ENCODE measurements at places on chromosomes 13 and 19.

- no peak for DNase-seq
Measured at GRCh38 chr19:45463241-45463640, 4.6 kb upstream of the FOSB start.

DNA sequence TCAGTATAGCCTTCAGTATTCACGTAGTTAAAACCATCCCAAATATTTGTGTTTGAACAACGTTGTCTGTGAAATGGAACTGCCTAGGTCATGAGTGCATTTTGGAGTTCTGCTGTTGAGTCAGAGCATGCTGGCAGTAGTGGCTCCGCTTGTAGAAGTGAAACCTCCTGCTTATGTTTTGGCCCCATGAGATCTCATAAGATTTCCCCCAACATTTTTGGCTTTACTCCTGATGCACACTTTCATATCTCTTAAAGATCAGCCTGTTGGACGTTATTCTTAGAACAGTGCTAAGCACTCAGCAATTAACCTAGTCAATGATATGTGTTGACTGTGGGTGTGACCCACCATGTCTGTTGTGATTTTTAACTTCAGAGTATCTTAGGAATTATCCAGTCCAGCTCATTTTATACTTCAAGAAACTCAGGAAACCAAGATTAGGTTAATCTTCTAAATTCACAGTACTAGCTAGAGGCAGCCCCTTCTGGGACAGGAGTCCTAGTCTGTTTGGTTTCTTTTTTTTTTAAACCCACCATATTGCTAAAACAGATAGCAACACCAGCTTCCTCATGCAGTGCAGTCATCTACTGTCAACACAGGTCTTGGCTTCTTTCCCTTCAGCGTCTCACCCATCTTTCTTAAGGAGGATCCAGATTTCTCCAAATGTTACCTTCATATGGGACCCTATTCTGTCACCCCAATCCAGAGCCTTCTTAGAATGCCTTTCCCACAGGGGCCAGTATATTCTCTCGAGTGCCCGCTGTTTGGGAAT lies 26.2 kb downstream of the RAP2A start:
- no peak for DNase-seq

GRCh38 chr13:30375265-30375835 lies 46.9 kb upstream of the UBE2L5 start:
- DNase-seq, result no peak

DNA sequence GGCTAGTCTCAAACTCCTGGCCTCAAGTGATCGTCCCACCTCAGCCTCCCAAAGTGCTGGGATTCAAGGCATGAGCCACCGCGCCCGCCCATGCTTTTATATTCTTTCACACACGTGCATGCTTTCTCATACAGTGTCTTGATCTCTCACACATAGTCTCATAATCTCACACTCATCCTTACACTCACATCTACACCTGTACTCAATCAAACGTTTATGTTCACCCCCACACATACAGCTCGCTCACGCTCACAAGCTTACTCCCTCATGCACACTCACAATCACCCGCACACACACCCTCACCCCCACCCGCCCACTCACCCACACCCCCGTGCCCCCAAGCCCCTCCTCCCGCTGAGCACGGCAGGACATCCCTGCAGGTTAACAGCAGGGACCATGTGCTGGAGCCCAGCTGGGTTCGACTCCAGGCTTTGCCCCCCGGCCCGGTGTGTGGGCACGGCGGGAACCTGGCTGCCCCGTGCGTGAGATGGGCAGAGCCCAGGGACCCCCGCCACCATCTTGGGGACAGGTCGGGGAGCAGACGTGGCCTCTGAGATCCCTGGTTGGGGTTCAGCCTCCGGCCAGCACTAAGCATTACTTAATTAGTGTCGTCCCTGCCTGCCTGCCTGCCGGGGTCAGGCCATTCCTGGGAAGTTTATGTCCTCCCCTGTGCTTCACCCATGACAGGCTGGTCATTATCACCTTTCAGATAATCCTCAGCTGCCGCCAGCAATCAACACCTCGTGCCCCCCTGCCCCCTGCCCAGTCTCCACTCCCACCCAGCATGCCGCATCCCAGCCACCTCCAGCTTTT lies 11.4 kb downstream of the SBK2 start:
- no peak for DNase-seq

DNA sequence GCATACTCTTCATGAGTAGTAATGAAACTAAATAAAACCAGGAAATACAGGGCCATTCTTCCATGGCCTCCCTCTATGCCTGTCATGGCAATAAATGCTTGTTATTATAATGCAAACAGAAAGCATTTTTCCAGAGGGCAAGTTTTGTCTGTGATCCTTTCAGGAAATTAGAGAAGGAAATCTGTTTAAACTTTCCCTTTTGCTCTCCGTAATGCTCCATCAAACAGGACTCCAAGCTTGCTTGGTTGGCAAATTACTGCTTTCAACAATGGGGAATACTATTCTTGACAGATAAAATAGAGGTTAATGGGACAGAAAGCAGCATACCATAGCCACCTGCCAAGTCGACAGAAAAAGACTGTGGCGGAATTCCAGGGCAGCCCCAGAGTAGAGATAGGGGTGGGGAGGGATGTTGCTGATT lies 252.5 kb downstream of the LHFPL6 start:
- DNase-seq, result no peak

- peak; percentile 28 for DNase-seq
Measured at GRCh38 chr19:9205501-9206113, 13.8 kb downstream of the OR7D4 start.

DNA sequence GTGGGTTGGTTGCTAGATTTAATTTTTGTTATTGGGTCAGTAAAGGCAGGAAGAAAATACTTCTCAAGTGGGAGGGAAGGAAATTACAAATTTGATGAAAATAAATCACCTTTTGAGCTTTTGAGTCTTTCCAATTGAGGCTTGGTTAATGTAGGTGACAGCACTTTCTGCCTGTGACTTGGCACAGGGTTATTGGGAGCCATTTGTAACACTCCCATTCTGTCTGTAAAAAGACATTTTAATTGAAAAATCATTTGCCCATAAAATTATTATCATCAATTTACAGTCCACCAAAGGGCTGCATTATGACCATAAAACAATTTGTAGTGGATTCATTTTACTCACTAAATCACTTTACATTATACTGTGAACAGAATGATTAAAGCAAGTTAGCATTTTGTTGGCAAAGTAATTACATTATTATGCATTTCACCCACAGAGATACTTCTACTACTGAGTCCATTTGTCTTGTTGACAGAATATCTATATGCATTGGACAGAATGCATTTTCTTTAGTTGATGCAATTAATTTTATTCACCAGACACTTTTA lies 974.6 kb downstream of the UQCRFS1 start:
- DNase-seq, result no peak

DNA sequence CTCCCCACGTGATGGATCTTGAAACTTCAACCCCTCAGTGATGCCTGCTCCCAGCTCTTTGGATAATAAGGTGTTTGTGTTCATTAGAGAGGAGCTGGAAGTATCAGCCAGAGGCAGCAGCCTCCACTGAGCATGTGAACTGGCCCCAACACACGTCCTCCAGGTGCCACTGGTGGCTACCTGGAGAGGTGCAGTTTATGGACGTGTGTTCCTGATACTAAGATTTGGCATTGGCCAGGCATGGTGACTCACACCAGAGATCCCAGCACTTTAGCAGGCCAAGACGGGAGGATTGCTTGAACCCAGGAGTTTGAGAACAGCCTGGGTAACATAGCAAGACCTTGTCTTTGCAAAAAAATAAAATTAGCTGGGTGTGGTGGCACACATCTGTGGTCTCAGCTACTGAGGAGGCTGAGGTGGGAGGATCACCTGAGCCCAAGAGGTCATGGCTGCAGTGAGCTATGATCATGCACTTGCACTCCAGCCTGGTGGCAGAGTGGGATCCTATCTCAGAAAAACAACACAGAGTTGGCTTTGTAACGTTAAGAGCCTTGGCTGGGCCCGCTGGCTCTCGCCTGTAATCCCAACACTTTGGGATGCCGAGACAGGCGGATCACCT lies 34.4 kb downstream of the SLC25A42 start:
- DNase-seq, result no peak

DNA sequence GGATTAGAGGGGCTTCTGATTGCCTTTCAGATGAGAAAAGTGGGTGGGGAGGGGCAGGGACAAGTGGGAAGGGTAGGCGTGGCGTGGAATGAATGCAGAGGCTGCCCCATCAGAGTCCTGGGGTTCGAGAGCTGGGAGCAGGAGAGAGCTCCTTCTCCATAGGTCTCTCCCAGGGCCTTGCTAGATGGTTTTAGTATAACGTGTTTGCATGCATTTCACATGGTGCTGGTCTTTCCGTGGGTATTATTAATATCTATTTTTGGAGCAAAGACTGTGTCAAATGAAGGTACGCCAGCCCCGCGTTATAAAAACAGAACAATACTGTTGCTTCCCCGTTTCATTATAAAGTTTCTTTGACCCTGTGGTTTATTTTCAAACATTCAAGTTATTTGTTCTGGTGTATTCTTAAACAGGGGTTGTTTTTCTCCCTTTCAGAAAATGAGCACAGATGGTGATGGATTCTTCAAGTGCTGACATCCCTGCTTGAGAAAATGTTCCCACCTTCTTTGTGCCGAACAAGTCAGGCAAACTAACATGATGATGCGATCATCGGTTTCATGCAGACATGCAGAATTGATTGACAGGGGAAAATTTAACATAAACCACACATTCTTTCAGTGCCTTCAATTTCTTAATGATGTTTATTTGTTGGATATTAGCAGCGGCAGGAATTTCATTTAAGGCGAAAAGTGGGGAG lies 62.1 kb upstream of the ZNF536 start:
- DNase-seq, result no peak

DNA sequence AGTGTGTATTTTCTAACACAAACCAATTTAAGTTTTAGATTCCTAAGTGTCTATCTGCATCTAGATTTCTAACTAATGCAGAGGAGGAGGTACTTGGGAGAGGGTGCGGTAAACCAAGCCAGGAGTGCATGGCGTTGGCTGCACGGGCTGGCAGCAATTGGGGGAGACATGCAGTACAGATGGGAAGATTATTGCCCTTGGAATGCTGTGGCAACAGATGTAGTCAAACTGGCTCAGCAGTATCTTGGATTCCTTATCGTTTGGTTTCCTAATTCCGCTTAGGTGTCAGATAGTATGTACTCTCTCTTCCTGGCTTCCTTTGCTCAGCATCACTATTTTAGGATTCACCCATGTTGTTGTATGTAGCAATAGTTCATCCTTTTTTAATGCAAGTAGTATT lies 29.4 kb upstream of the STK24 start:
- DNase-seq, result no peak

DNA sequence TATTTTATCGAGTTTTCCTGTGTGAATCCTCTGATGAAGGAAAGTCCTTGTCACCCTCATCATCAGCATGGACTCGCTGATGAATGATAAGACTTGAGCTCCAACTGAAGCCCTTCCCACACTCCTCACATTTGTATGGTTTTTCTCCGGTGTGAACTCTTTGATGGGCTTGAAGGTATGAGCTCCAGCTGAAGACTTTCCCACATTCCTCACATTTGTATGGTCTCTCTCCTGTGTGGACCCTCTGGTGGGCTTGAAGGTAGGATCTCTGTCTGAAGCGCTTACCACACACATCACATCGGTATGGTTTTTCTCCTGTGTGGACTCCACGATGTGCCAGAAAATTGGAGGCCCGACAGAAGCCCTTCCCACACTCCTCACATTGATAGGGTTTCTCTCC lies 21.7 kb downstream of the ZNF45 start:
- no peak for DNase-seq

GRCh38 chr13:98480915-98481877 lies 95.7 kb downstream of the STK24 start:
- DNase-seq, result no peak

DNA sequence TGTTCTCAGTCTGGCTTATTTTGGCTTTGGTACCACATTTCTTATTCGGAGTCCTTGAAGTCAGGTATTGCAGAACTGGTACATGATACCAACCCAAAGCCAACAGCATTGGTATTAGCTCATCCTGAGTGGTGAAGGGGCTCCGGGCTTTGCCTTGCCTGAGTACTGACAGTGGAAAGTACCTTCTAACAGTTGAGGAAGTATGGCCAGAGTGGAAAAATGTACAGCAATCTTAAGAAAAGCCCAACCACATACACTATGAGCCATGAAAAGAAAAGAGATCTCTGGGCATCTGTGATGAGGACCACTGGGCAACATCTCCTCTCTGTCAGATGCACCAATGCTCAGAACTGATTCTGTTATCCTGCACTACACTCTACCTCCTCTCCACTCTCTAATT lies 8.3 kb downstream of the LCP1 start:
- no peak for DNase-seq

GRCh38 chr19:18170714-18171255 lies 2.8 kb upstream of the IFI30 start:
- no peak for DNase-seq

GRCh38 chr13:97318532-97318931 lies 96.4 kb downstream of the MBNL2 start:
- no peak for DNase-seq

- DNase-seq, result no peak
Measured at GRCh38 chr13:41716236-41716635, 244.7 kb downstream of the VWA8 start.

DNA sequence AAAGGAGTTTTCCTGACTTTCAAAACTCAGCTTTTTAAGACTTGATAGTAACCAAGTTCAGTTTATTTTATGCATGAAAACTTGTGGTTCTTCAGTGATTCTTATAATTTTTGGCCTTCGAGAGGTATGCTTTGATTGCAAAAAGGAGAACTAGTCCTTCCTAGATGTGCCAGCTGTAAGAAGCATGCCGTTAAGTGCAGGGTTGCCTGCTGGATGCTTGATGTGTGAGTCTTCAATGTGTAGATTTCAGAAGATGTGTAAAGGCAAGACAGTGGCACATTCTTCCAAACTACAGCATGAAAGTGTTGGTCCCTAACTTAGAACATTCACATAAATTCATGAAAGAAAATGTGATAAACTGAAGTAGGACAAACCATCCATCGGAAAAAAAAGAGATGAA lies 532.5 kb downstream of the DCT start:
- DNase-seq, result no peak

DNA sequence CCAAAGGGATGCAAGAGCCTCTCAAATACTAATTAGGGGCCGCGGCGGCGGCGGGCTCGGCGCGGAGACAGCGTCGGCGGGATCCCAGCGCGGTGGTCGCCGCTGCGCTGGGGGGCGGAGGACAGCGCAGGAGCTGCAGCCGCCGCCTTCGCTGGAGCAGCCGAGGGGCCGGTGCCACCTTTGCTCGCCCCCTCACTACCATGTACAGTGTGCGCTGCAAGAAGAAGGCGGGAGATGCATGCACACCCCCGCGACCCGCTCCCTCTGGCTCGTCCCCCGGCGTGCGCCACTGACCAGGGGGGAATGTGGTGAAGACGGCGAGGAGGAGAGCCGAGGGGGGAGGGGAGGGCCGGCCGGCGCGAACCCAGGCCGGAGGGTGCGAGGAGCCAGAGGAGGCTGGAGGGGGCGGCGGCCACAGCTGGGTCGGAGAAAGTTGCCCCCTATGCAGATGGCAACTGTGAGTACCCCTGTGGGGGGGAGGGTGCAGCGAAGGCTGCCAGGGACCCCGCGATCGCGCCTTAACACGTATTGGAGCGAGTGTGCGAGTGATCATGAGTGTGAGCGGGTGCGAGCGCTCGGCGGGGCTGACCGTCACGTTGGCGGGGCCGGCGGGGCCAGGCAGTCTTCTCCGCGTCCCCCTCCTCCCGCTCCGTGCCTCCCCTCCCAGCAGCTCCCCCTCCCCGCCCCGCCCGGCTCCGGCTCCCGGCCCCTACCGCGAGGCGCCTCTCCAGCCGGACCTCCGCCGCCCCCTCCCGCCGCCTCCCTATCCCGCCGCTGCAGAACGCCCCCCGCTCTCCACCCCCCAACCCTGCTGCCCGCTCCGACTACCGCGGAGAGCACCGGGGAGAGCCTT lies 808 bp downstream of the SLITRK5 start:
- DNase-seq, result no peak
